Right renal cortex interstitium (tissue), 3 donors: ENCODE measurements at places on chromosomes 4 and X.

DNA sequence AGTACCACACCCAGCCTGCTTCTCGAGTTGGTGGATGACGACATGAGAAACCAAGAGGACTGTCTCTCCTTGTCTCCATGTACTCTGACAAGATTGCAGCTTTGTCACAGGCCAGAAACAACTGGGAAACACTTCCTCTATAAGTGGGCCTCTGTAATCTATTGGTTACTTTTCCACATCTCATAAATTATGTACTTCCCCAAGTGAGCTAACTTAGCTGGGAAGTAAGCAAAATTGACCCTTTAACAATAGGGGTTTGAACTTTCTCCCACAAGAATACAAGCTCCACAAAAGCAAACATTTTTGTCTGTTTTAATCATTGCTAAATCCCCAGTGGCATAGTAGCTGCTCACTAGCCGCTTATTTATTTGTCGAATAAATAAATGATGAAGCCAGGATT, 14.1 kb upstream of the USO1 start:
- DNase-seq = no peak

DNA sequence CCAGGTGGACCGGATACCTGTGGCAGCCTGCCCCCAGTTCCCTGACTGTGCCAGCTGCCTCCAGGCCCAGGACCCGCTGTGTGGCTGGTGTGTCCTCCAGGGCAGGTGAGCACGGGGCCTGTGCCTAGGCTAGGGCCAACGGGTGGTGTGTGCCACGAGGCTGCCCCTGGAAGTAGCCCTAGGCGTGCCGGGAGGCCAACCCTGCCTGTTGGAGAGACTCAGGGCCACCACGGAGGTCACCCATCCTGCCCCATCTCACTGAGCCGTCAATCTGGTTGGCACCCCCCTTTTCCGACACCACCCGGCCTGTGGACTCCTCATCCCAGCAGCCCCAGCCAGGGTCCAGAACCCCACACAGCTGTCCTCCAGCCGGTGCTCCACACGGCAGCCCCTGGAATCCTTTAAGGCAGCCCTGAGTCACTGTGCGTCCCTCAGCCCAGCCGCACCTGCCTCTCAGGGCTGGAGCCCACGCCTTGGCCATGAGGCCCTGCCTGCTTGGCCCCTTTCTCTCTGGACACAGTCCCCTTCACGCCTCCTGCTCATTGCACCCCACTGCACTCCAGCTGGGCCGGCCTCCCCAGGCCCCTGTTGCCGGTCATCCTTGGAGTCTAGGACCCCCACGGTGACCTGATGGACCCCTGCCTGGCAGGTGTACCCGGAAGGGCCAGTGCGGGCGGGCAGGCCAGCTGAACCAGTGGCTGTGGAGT, 5.3 kb downstream of the PLXNB3 start:
- no peak for DNase-seq

DNA sequence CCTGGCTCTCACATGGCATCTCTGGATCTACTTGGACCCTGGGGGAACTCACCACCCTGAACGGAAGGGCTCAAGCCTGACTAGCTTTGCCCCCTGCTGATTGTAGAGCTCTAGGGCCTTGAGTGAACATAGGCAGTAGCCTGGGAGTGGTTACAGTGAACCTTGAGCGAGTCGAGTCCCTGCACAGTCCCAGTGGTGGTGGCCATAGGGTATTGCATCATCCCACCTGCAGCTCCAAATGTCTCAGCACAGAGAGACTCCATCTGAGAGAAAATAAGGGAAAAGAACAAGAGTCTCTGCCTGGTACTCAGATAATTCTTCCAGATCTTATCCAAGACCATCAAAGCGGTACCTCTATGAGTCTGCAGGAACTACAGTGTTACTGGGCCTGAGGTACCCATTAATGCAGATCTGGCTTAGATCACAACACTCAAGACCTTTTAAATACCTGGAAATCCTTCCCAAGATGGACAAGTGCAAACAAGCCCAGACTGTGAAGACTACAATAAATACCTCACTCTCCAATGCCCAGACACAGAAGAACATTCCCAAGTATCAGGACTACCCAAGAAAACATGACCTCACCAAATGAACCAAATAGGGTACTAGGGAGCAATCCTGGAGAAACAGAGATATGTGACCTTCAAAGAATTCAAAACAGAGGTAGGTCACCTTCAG, 167.5 kb upstream of the TET2 start:
- DNase-seq = no peak

DNA sequence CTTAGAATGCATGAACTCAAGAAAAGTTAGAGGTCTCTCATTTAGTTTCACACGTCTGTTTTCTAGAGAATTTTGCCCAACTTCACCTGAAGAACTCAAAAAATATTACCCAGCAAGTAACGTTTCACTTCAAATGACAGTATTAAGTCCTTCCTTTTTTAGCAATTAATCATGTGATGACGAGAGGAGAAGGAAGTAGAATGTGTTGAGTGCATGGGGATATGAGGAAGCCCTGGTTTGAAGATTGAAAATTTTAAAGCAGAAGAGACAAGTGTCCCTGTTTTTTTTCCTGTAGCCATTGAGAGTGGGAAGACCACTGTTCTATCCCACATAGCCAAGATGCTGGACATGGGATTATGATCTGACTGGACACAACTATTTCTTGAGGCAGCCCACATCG, 406.3 kb upstream of the CPEB2 start:
- no peak for DNase-seq
